ENCODE measurements at places on chromosomes 3 and 15. TPM values are rescaled to one million over a fixed set of nuclear protein-coding genes. Genes with fewer than 3 reads are reported as not detected.

Gene FOXB1
- total RNA-seq: not detected

Gene CEMIP
- total RNA-seq: 1.2 TPM

Gene KAT2B
- total RNA-seq: 87.2 TPM

Gene MEIS2
- total RNA-seq: 9.4 TPM

Gene PLA2G4F
- total RNA-seq: not detected

Gene ZNF592
- total RNA-seq: 31.0 TPM

Gene GPR149
- total RNA-seq: not detected

Gene GATM
- total RNA-seq: 334 TPM

- no peaks in the 10 kb centered on the region for H3K27me3 ChIP-seq
- H3K4me1 ChIP-seq: no peaks in the 10 kb centered on the region
- no peaks in the 10 kb centered on the region for H3K36me3 ChIP-seq
- no peak overlapping the region for H3K27ac ChIP-seq
- H3K4me3 ChIP-seq: no peak overlapping the region
- DNase-seq: no peak
These were observed 73.6 kb upstream of the NSMCE3 start for GRCh38 chr15:29343229-29343628.

- H3K27me3 ChIP-seq: no peaks in the 10 kb centered on the region
- H3K4me1 ChIP-seq: no peaks in the 10 kb centered on the region
- peak; percentile 56 for DNase-seq
- H3K27ac ChIP-seq: no peak overlapping the region
- no peak overlapping the region for H3K4me3 ChIP-seq
These were observed 483.9 kb downstream of the RBMS3 start for GRCh38 chr3:29764603-29765254.

GRCh38 chr3:135895106-135895733 lies 70.3 kb upstream of the PPP2R3A start:
- peak; percentile 36 for DNase-seq
- H3K36me3 ChIP-seq: no peaks in the 10 kb centered on the region
- H3K27me3 ChIP-seq: no peaks in the 10 kb centered on the region
- H3K4me3 ChIP-seq: no peak overlapping the region
- no peaks in the 10 kb centered on the region for H3K4me1 ChIP-seq
- H3K27ac ChIP-seq: no peak overlapping the region

- H3K27me3 ChIP-seq: no peaks in the 10 kb centered on the region
- no peak overlapping the region for H3K4me3 ChIP-seq
These were observed 448.9 kb downstream of the OCA2 start for GRCh38 chr15:27650244-27650643.

GRCh38 chr15:66591322-66591862 lies 25.6 kb upstream of the LCTL start:
- no peaks in the 10 kb centered on the region for H3K27me3 ChIP-seq
- no peaks in the 10 kb centered on the region for H3K36me3 ChIP-seq
- no peak for DNase-seq
- H3K27ac ChIP-seq: no peak overlapping the region
- no peak overlapping the region for H3K4me3 ChIP-seq
- no peaks in the 10 kb centered on the region for H3K4me1 ChIP-seq

- no peaks in the 10 kb centered on the region for H3K4me1 ChIP-seq
- H3K36me3 ChIP-seq: no peaks in the 10 kb centered on the region
- H3K4me3 ChIP-seq: peak within 1 kb of the TSS; percentile 68
- peak; percentile 86 for DNase-seq
These were observed at the start of gene TFDP2 for GRCh38 chr3:142148792-142149672. Gene TFDP2 (minus strand): TSS chr3:142149544. CDS start chr3:142101749, 47,795 bp downstream.

DNA sequence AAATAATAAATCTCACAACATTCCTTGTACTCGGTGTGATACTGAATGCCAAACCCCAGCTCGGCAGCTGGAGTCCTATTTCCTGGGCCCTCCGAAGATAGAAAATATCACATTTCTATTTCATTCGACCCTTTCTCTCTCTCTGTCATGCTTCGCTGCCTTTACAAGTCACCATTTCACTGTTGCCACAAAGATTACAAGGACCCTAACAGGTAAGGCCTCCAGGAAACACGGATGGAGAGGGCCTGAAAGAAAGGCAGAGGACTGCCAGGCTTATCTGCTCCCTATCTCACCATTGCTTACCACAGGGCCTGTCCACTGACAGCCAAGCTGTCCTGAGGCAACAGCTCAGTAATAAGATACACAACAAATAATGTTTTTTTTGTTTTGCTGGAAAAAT lies 376.5 kb downstream of the MECOM start:
- H3K27ac ChIP-seq: no peak overlapping the region
- no peaks in the 10 kb centered on the region for H3K36me3 ChIP-seq
- no peaks in the 10 kb centered on the region for H3K4me1 ChIP-seq
- no peaks in the 10 kb centered on the region for H3K27me3 ChIP-seq
- no peak overlapping the region for H3K4me3 ChIP-seq

- H3K4me1 ChIP-seq: no peaks in the 10 kb centered on the region
- H3K27ac ChIP-seq: no peak overlapping the region
- no peaks in the 10 kb centered on the region for H3K27me3 ChIP-seq
- DNase-seq: no peak
- no peaks in the 10 kb centered on the region for H3K36me3 ChIP-seq
These were observed 530.6 kb upstream of the IL12A start for GRCh38 chr3:159458010-159458409.

DNA sequence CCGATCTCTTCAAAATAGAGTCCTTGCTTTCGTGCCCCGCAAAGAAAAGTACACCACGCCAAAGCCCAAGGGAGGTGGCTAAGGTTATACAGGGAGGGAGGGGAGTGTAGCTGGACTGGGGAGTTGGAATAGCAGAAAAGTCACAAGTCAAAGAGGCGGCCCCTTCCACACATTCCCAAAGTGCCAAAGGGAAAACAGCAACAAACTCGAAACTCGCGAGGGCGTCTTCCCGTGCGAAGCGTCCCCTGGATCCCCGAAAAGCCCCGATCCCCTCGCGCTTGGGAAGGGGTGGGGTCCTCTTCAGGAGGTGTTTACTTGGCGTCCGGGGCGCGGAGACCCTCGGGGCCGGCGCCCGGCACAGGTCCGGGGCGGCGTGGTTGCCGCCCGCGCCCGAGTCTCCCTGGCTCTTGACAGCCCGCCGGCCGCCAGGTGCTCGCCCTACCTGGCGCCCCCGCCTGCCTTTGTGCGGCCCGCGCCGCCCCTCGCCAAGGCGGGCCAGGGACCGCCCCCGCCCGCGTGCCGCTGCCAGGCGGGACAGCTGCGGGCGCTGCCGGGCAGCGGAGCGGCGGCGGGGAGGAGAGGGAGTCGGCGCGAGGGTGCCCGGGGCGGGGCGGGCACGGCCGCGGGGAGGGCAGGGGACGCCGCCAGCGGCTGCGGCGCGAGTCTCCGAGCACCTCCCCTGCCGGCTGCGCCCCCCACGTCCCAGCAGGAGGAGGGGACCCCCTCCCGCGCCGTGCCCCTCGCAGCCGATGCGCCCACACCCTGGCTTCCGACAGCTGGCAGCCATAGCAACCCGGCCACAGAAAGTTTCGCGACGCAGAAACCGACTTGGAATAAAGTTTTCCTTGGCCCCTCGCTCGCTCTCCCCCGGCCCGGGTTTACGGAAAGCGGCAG lies 966 bp downstream of the MYO1E start:
- DNase-seq: no peak
- H3K4me1 ChIP-seq: no peaks in the 10 kb centered on the region
- peak overlapping the region; percentile 98 for H3K27ac ChIP-seq
- peak overlapping the region; percentile 81 for H3K4me3 ChIP-seq

DNA sequence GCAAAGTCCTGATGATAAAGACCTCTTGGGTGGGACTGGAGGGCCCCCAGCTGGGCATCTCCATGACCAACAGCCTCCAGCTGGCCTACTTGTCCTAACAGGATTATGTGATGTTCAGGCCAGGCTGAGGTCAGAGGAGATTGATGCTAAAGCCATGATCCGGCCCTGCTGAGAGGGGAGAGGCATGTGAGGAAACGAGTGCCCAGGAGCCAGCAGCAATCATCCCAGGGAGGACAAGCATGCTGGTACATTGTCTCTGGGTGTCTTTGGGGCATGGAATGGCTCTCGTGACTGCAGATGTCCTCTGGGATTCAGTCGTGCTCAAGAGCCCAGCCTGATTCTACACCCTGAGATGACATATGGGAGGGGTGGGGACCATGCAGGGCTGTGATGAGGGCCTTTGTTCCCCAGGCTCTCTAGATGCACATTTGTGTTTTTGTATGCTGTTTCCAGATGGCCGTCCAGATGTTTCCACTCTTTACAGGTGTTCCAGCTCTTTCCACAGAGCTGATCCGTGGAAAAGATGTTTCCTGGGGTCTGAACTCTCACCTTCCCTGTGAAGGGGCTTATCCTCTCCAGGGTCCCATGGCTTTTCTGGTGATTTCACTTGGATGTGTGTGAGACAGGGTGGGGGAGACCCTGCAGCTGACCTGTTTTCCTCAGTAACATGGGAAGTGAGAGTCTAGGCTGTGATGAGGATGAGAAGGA lies 20.2 kb downstream of the SLC24A1 start:
- H3K36me3 ChIP-seq: no peaks in the 10 kb centered on the region
- DNase-seq: no peak
- H3K4me3 ChIP-seq: no peak overlapping the region
- H3K4me1 ChIP-seq: no peaks in the 10 kb centered on the region
- no peak overlapping the region for H3K27ac ChIP-seq

GRCh38 chr3:60870396-60870795 lies 380.9 kb downstream of the FHIT start:
- DNase-seq: no peak
- H3K27ac ChIP-seq: no peak overlapping the region
- H3K27me3 ChIP-seq: no peaks in the 10 kb centered on the region
- H3K4me1 ChIP-seq: no peaks in the 10 kb centered on the region

DNA sequence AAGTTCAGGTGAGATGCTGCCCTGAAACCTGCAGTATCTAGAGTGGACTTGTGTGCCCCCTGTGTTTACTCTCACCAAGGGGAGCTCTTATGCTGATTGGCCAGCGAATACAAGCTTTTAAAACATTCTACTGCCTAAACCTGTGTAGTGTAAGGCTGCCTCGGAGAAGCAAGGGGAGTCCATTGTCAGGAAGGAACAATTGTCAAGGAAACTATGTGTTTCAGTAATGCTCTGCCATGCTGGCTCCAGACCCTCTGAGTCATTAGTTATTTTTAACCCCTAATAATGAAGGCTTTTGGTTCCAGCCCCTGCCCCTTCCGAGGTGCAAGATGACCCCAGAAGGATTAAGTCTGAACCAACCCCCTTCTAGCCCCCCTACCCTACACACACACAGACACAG lies 66.1 kb upstream of the CHMP2B start:
- no peaks in the 10 kb centered on the region for H3K36me3 ChIP-seq
- no peak overlapping the region for H3K27ac ChIP-seq
- DNase-seq: no peak
- H3K4me3 ChIP-seq: no peak overlapping the region
- H3K4me1 ChIP-seq: no peaks in the 10 kb centered on the region

GRCh38 chr3:11275926-11276325 lies 3.7 kb downstream of the ATG7 start:
- no peak for DNase-seq
- no peaks in the 10 kb centered on the region for H3K27me3 ChIP-seq
- peaks cover 30% of the 10 kb centered on the region for H3K4me1 ChIP-seq
- H3K36me3 ChIP-seq: peaks cover 32% of the 10 kb centered on the region
- no peak overlapping the region for H3K4me3 ChIP-seq

GRCh38 chr3:192435241-192435640 lies 292.1 kb downstream of the FGF12 start:
- no peaks in the 10 kb centered on the region for H3K4me1 ChIP-seq
- H3K36me3 ChIP-seq: no peaks in the 10 kb centered on the region
- H3K27me3 ChIP-seq: no peaks in the 10 kb centered on the region
- no peak overlapping the region for H3K4me3 ChIP-seq

DNA sequence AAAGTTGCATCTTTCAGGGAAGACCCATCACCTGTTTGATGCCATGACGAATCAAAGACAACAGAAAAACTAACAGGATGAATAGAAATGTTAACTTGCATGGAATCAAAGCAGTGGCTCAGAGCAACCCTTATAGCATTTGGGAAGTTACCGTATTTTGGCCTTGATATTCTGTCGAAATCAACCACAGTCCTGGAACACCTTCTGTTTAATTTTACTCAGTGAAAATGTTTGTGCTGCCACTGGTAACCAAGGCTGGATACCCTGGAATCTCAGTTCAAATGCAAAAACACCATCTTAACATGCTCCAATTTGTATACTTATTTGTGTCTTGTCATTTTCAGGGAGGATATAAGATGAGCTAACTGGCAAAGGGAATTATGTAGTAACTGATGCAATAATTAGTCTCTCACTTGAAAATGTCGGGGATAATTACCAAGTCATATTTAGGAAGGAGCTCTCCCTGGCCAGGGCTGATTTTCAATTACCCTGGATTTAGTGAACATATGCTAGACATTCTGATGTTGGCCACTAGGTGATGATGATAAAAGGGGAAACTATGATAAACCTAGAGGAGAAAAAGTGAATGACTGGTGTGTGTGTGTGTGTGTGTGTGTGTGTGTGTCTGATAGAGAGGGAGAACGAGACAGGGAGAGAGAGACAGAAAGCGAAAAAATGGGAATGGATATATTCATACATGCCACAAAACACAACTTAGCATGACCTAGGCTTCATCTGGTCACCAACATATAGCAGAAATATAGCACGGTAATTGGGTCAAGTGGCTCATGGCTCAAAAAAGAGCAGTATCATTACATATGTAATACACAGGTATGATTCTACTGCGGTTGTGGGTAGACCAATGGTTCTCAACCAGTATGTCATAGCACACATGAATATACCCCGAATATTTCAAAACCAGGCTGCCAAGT lies 19.0 kb upstream of the PRICKLE2 start:
- DNase-seq: no peak
- no peak overlapping the region for H3K27ac ChIP-seq

DNA sequence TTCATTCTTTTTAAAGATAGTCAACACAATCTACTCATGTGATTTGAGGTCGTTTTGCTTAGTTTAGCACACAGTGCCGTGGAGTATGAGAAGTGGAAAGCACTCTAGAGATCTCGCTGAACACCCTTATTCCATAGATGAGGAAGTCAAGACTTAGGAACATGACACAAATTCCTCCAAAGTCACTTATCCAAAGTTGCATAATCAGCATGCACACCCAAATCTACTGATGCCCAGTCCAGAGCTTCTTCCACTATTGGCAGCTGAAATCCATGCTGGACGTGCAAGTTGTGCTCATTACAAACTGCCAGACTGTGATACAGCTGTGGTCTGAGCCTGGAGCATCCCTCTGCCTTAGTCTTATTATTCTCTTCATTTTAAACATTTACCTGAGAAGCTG lies 83.5 kb upstream of the ZNF280D start:
- DNase-seq: no peak
- H3K4me1 ChIP-seq: no peaks in the 10 kb centered on the region
- H3K4me3 ChIP-seq: no peak overlapping the region
- no peak overlapping the region for H3K27ac ChIP-seq
